Central memory CD4-positive, alpha-beta T cell (primary cell): ENCODE measurements at places on chromosomes 7 and 10.

DNA sequence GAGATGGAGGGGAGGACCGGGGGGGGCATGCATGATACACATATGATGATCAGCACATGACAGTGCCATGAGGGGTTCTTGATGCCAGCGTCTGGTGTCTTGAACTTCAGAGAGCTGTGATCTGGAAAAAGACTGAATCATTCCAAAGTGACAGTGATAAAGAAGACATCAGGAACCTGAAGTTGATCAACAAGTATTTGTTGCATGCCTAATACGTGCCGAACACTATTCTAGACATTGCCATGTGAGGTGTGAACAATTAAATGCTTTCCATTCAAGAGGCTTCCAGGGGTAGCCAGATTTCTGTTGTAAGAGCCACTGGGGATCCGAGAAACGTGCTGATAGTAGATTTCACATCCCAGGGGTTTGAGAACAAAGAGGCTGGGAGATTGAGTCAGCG lies 6.2 kb downstream of the MCM10 start:
- no peak for DNase-seq

DNA sequence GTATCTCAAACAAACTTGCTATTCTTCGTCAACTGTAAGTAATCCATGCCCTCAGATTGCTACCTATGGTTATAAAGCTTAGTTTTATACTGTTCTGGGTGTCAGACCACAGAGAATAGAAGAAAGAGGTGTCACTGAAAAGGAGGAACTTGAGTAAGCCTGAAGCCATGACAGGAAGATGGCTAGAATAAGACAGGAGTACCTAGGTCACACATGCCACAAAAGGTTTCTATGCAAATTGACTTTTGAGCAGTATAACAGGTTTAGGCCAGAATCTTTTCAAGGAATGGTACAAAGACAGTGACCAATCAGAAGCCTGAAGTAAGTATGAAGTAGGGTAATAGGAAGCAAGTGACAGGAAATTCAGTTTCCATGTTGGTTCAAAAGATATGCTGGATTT lies 23.5 kb downstream of the FBXW4 start:
- no peak for DNase-seq

GRCh38 chr7:103074519-103075336 lies at the start of the genes ARMC10 and FBXL13:
TSS of gene ARMC10 (plus strand) at chr7:103075140. CDS start at chr7:103075273, 133 bp downstream.
TSS of gene FBXL13 (minus strand) at chr7:103074796.
- DNase-seq = peak; percentile 90

DNA sequence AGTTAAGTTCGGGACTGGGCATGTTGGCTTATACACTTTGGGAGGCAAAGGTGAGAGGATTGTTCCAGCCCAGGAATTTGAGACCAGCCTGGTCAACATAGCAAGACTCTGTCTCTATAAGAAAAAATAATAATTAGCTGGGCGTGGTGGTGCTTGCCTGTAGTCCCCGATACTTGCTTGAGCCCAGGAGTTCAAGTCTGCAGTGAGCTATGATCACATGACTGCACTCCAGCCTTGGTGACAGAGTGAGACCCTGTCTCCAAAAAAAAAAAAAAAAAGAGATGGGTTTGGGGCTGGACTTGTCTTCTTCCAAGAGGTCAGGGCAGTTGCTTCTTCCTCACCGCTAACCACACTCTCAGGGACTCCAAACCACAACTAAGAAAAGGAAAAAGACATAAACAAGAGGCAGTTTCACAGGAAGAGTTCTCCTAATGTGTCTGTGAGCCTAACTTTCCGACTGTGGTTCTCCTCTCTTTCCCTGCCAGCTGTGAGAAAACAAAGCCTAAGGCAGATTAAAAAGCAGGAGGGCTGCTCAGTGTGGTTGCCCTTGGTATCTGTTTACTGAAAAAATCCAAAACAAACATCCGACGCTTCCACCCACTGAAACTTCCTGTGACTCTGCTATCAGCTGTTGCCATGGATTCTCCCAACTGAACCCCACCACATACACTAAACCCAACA lies 2.4 kb upstream of the SERPINE1 start:
- DNase-seq = no peak

DNA sequence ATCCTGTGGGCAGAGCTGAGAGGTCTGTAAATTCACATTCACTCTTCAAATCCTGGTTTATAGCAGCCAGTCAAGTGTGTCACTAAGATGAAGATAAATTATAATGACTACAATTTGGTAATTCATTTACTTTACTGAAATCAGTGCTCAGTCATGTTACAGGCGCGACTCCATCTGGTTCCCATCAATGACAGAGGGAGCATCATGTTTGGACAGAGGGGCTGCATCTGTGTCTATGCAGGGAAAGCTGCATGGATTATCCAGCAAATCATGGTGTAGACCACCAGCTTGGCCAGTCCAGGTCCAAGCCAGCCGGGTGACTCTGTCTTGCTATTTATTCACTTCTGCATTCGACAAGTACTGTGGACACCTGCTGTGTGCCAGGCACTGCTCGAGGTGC lies 214.1 kb upstream of the ZNF32 start:
- DNase-seq = no peak

DNA sequence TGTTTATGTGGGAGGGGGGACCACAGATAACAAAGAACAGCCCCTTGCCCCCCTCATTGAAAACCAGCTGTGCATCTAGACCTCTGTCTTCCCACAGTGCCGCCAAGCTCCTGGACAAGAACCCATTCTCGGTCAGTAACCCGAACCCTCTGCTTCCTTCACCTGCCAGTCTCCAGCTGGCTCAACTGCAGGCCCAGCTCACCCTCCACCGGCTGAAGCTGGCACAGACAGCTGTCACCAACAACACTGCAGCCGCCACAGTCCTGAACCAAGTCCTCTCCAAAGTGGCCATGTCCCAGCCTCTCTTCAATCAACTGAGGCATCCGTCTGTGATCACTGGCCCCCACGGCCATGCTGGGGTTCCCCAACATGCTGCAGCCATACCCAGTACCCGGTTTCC lies 91.0 kb upstream of the PDCD4 start:
- no peak for DNase-seq

DNA sequence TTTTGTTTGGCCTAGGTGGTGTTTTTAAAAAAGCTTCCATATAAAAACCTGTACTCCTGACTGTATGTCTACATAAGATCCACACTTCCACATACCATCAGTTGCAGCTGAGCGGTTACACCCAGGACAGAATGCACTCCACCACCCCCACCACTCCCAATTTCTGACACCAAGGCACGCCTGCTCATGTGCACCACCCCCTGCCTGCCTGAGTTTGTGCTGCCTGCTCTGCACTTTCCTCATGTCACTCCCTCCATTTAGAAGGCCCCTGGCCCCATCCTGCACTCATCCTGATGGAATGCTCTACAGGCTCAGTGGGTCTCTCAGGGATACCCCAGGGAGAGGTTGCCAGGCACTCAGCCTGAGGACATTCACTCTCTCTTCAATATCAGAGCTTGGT lies 6.5 kb downstream of the VPS41 start:
- DNase-seq = no peak

GRCh38 chr10:27658788-27659187 lies 86.8 kb downstream of the MKX start:
- DNase-seq = no peak

DNA sequence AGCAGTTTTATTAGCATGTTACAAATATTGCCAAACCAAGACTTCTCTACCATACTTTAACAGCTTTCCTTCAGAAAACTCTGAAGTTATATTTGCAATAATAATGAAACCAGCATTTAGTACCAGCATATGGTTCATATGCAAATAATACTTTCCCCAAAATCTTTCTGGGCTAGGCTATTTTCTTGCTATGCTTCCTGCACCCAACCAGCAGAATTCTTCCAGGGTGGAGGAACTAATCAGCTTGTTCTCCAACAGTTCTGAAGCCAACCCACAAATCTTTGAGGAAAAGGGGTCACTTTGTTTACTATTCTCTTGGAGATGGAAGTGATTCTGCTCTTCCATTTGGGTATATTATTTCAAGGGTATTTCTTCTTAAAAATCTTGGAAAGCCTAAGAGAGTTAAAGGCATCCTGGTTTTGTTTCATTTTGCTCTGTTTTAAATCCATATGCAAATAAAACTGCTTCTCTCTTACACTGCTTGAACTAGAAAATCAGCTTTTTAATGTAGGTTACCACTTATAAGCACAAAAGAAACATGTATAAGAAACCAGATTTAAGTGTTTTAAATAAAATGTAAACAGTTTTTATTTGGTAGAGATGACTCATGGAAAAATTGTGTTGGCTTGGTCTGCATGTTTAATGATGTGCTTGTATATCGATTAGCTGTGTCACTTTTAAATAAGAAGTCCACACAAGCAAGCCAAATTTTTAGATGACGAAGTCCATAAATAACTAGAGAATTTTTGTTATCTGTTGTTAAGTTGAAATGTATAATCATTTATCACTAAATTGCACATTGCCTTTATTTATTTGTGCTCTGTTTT lies 103.7 kb downstream of the HECTD2 start:
- no peak for DNase-seq

DNA sequence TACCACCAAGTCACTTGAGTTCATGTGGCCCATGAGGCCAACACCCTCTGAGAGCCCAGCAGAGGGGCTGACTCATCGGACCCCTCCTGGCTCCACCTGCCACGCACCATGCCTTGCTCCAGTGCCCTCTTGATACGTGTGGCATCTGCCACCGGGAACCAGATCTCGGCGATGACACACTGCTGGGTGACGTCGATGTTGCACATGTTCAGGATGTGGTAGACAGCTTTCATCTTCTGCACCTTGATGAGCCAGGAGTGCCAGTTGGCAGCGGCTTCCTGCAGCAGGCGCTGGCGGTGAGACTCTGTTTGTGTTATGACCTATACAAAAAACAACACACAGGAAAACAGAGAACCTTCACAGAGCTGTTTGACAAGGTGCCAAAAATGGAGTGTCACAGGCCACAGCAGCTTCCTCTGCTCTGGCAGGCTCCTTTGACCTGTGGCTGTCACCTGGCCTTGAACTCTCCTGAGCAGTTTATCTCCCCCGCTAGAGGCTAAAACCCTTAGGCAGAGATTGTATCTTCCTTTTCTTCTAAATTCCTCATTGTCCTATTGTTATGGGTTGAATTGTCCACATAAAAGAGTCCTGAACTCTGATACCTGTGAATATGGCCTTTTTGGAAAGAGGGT lies 45.2 kb upstream of the TMEM213 start:
- peak; percentile 98 for DNase-seq

DNA sequence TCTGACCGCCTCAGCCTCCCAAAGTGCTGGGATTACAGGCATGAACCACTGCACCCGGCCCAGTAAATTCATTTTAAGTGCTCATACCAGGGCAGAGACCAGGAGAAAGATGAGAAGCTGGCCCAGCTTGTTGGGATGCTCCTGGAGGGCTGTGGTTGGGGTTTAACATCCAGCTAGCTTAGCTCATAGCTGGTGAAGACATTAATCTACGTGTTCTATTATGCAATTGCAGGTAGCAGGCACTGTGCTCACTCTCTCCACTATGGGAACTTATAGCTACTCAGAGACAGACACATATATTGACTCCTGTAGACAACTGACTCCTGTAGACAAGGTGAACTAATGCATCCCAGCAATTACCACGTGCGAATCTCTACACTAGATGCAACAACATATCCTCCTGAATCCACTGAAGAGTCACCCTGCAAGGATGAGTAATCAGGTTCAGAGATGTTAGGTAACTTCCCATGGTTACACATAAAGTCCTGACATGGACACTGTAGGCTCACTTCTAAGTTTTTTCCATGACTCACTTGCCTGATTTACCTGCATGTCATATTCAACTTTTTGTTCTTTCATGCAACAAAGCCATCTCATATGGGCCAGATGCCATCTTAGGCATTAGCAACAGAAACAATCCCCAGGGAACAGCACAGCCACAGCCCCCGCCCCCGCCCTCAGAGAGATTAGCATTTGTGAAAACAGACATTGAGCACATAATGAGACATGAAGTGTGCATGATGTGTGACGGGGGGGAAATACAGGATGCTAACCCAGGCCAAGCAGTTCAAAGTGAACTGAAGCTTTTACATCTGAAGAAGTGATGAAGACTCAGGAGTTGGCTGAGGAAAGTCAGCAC lies 37.2 kb downstream of the ERLIN1 start:
- DNase-seq = no peak
